ENCODE measurements at places on chromosomes 5 and 9. TPM values are rescaled to one million over a fixed set of nuclear protein-coding genes. Genes with fewer than 3 reads are reported as not detected.

UQCRQ gene
- 288 TPM for total RNA-seq

NUTM2G gene
- not detected for total RNA-seq

ADAMTS13 gene
- 0.75 TPM for total RNA-seq

LECT2 gene
- not detected for total RNA-seq

NEURL1B gene
- 1.0 TPM for total RNA-seq

PCDHGA4 gene
- 0.92 TPM for total RNA-seq

OCLN gene
- total RNA-seq: 29.8 TPM

ASTN2 gene
- total RNA-seq: 4.1 TPM

SLC36A2 gene
- not detected for total RNA-seq

SLC6A19 gene
- total RNA-seq: not detected

IL3 gene
- not detected for total RNA-seq

SYNPO gene
- 0.43 TPM for total RNA-seq

ATG12 gene
- 26.5 TPM for total RNA-seq

UGCG gene
- 231 TPM for total RNA-seq

ZNF879 gene
- 2.4 TPM for total RNA-seq

PDZD2 gene
- 1.8 TPM for total RNA-seq

ZNF462 gene
- total RNA-seq: 8.8 TPM

SH3GL2 gene
- total RNA-seq: 3.4 TPM

SLC4A9 gene
- total RNA-seq: not detected

PCSK1 gene
- total RNA-seq: not detected

CCNI2 gene
- 3.8 TPM for total RNA-seq

GABRP gene
- not detected for total RNA-seq

FAM163B gene
- not detected for total RNA-seq

TAS2R1 gene
- total RNA-seq: not detected

PCDHB5 gene
- 0.63 TPM for total RNA-seq

SARDH gene
- total RNA-seq: 0.07 TPM

IL33 gene
- not detected for total RNA-seq

STING1 gene
- total RNA-seq: 17.0 TPM

OR1J2 gene
- not detected for total RNA-seq

CRHBP gene
- total RNA-seq: not detected

SPAG8 gene
- 0.12 TPM for total RNA-seq

DDX4 gene
- not detected for total RNA-seq

SMIM33 gene
- total RNA-seq: not detected

CDX1 gene
- total RNA-seq: not detected

FOXI1 gene
- not detected for total RNA-seq

SLC22A4 gene
- 0.75 TPM for total RNA-seq

SLC2A6 gene
- total RNA-seq: 40.5 TPM

TJP2 gene
- 335 TPM for total RNA-seq

FOXD4 gene
- total RNA-seq: 0.07 TPM

SIT1 gene
- total RNA-seq: not detected

SLCO6A1 gene
- total RNA-seq: not detected

PTPRD gene
- total RNA-seq: 5.6 TPM

SLC25A2 gene
- total RNA-seq: 0.29 TPM

PLAA gene
- 26.8 TPM for total RNA-seq

GFI1B gene
- not detected for total RNA-seq

HTR4 gene
- total RNA-seq: not detected

ENTPD2 gene
- not detected for total RNA-seq

PPP2R2B gene
- total RNA-seq: 3.9 TPM

NUTM2F gene
- total RNA-seq: not detected

WDR38 gene
- total RNA-seq: not detected

EXOC3 gene
- total RNA-seq: 27.2 TPM

PKD2L2 gene
- not detected for total RNA-seq

RORB gene
- not detected for total RNA-seq

NACC2 gene
- 23.9 TPM for total RNA-seq

SHISAL2B gene
- not detected for total RNA-seq

C5orf58 gene
- not detected for total RNA-seq
